ENCODE measurements at places on chromosomes 5 and 9.

DNA sequence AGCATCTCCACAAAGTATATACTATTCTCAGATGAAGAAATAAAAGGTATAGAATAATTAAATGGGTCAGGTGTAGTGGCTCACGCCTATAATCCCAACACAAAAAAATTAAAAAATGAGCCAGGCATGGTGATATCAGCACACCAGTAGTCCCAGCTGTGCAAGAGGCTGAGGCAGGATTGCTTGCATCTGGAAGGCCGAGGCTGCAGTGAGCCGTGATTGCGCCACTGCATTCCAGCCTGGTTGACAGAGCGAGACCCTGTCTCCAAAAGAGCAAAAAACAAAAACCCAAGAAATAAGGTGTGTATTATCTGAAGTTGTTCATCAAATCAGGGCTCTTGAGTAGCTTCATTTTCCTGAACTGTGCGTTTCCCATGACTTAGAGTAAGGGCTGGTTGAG, 83.2 kb upstream of the MYO10 start:
- no peak for DNase-seq

DNA sequence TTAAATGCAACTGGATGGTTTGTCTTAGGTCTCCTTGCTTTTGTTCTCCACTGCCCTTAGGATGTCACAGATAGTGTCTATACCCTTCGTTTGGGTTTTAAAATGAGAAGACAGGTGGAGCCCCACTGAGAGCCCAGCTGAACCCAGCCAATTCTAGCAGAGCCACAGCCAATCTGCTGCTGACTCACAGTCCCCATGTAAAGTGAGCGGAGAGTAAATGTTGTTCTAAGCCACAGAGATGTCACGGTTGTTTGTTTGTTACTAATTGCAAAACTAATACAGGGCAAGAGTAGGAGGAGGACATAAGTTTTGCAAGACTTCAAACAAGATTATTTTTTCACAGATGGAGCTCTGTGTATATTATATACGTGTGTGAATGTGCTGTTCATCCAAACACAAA, 50.5 kb upstream of the AGXT2 start:
- no peak for DNase-seq

GRCh38 chr5:17816505-17816904, 182.2 kb downstream of the TAF11L14 start:
- no peak for DNase-seq

GRCh38 chr9:109463924-109464625, 34.0 kb downstream of the PTPN3 start:
- no peak for DNase-seq

DNA sequence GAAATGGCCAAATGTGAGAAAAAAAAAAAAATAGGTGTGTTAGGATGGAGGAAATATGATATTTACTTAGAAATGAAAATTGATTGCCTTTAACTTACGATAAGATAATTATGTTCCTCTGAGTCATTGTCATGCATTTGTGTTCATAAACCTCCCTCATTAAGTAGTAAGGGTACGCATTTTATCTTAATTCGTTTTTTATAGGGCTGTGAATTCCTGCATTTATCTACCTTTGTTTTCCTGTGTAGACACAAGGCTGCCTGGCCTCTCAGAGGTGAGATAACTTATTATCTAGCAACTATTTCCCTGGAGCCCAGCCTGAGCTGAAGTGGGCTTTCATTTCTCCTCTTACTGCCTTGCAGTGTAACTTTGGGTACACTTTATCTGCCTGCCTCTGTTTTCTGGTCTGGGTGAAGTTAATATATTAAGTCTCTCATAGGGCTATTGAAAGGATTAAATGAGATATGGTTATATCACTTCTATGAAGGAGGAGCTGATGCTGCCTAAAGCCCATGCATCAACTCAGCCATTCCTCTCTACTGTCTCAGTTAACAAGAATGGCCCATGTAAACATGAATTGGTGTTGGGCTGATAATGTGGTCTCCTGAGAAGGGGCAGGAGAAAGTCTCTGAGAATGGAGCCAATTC, 103.8 kb upstream of the KLF4 start:
- DNase-seq: no peak

DNA sequence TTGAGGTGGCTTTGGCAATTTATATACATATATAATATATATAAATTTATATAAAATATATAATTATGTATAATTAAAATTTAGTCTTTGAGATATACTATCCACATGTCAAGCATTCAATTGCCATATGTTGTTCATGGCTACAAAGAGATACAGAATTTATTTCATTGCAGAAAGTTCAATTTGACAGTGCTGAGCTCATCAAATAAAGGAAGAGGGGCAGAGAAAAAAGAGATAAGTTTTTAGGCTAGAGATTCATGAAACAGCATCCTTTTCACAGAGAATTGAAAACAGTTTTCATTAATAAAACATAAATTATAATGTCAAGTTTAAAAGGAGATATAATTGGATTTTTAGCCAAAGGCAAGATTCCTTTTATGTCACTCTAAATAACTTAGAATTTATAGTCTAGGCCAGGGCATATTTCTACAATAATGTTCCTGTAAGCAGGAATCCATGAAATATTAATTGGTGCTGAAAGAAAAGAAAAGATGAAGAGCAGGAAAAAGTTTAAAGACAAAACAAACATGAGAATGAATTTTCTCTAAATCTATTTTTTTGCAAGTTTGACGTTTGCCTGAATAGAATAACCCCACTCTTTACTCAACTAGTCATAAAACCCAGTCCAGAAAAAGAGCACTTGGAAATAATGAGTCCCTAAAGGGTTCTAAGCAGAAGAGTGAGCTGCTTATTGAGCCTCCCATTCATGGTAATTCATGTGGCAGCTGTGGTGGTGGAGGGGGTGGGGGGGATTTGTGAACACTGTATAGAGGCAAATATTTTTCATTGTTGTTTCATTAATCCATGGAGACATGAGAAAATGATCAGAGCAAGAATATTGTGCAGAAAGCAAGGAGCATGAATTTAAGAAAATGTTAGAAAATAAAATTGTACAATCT, 1279.5 kb downstream of the CDH12 start:
- DNase-seq: no peak

- DNase-seq: no peak
Observed at GRCh38 chr5:156456857-156457256, 129.9 kb downstream of the SGCD start.

All from GM20000 (cell line).